ENCODE measurements at places on chromosomes 7 and 10.

- no peak for DNase-seq
Observed at GRCh38 chr10:58579011-58579655, 66.5 kb downstream of the BICC1 start.

DNA sequence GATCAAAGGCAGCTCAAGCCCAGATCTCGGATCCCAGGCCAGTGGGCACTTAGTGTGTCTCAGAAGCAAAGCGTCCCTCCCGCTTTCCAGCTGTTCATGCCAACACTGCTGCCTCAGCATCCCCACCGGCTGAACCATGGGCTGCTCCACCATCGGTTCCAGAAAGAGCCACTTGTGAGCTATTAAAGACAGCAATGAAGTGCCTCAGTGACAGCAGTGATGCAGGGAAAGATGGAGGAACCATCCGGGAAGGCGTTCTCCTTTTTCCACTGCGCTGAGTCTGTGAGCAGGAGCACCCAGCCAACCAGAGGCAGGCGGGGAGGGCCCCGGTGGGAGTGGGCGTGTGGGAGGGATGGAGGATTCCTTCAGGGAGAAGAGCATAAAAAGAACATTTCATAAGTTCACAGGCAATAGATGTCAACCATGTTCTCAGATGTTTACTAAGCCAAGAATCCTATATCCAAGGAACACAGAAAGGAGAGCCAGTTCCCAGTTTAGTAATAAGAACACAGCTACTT, 96.2 kb upstream of the MKI67 start:
- DNase-seq: no peak

- DNase-seq: no peak
Observed at GRCh38 chr10:110446954-110447608, 50.6 kb upstream of the DUSP5 start.

- no peak for DNase-seq
Observed at GRCh38 chr7:49398236-49398635, 375.2 kb upstream of the VWC2 start.

GRCh38 chr10:69629897-69630650, at the start of gene FAM241B:
FAM241B (plus strand) TSS chr10:69630247; CDS start chr10:69631744, 1,497 bp downstream.
- DNase-seq: peak; percentile 83

- no peak for DNase-seq
Observed at GRCh38 chr10:30781670-30782121, 152.1 kb upstream of the LYZL2 start.

GRCh38 chr7:112699725-112700513, 90.3 kb downstream of the TMEM168 start:
- no peak for DNase-seq

- peak; percentile 47 for DNase-seq
Observed at GRCh38 chr10:103692436-103692951, 162.9 kb downstream of the SH3PXD2A start.

DNA sequence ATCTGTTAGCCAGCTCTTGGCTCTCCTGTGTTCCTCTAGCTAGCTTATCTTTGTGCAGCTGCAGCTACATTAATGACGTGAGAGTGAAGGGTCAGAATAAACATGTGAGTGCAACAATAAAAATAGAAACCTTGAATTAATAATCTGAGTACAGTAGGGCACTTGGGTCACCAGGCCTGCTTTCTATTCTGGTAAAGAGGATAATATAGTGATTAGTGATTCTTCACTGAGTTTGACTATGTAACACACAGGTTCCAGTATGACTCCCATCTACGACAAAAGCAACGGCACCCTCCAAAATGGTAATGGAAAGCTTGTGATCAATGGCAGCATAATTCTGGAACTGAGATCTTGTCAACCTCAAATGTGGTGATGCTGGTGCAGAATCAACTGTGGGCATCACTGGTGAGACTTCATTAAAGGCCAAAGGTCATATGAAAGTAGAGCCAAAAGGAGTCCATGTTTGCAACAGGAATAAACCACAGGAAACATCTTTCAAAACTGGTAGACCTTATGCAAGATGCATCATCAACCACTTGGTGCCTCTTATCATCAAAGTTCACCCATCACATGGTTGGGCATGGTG, 77.6 kb downstream of the NRBF2 start:
- DNase-seq: no peak

DNA sequence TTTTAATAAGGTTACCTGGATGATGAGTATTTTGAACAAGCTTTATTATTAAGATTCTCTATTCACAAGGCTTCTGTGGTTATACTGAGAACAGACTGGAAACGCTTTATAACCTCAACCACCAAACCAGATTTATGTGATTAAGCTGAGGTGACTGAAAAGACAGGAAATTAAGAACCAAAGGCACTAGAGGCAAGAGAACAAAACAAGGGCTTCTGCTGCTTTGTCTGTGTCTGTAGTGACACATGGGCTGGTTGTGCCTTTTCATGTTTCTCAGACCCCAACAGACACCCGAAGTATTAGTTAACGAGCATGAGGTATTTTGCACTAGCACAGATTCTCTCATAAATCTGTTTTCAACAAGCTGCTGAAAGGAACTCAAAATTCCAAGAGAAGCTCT, 64.4 kb downstream of the RAPGEF5 start:
- DNase-seq: no peak

DNA sequence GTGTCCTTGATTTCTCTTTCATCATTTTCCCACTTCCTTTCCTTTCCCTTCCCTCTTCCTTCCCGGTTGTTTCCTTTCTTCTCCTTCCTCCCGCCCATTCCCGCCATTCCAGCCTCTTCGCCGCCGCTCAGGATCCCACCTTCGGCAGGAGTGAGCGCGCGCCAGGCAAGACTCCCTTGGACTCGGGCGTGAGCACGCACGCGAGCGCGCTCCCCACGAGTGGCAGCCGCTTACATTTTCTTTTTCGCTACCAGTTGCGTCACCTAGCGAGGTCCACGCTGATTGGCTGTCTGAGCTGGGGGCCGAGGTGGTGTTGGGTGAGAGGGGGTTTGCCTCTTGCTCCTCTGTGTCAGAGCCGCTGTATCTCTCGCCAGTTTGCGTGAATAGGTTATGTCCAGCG, 11.8 kb downstream of the ZAN start:
- no peak for DNase-seq

- no peak for DNase-seq
Observed at GRCh38 chr10:63712717-63713115, 191.5 kb downstream of the REEP3 start.

GRCh38 chr7:138958391-138958956, 22.7 kb downstream of the KIAA1549 start:
- DNase-seq: no peak

DNA sequence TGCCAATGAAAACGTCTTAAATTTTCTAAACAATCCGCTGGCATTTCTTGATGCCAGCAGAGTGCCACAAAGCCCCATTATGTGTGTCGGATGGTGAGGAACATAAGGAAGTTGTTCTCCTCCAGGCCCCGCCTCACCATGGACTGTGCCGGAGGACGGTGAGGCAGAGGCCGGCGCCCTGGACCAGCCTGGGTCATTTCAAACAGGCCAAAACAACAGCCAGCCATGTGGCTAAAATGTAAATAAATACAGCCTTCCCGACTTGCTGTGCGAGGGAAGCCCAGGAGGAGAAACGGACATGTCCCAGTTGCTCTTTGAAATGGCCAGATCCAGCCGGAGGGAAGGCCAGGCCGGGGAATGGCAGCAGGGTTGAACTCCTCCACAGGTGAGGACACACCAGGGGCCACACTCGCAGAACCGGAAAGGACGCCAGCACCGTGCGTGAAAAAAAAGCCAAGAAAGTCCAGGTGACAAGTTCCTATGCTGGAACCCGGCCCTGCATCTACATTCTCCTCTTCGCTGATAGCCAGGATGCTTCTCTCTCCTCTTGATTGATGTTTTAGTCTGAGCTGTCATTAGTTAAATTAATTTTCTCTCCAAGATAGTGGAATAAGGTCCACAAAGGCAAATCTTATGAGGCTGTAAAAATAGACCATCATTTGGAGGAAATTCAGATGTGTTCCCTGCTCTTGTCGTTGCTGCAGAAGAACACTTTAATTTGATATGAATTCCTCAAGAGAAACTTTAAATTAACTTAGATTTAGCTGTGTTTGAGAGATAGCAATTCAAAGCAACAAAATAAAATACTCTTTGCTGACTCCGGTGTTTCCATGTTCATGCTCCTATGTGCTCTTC, 64.6 kb downstream of the EBF3 start:
- DNase-seq: peak; percentile 25

DNA sequence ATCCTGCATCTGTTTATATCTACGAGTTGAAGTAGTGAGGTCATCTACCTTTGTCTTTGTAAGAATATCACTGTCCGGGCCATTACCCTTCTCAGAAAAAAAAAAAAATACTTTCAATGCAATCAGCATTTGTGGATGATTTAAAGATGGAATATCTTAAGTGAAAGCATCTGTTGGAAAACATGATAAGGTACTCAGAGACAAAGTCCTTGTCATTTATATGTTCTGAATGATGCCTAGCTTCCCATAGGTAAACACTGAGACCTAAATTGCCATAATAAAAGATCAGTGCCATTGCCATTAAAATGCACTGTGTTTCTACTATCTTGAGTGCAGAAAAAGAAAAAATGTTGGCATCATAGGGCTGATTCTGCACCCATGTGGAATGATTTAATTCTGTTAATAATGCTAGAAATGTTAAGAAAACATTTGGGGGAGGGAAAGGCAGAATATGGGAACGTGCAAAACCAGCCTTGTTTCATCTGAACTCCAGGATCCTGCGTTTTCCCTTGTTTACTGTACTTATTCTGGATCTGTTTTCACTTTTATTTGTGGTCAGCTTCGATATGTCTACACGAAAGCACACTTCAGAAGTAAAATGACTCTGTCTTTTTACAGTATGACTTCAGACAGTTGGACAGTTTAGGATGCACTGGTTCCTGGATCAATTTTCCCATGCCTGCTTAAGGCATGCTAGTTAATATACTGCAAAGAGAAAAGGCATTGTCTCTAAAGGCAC, 669.8 kb downstream of the SUGCT start:
- no peak for DNase-seq

- DNase-seq: no peak
Observed at GRCh38 chr7:70752794-70753241, 379.1 kb upstream of the GALNT17 start.

DNA sequence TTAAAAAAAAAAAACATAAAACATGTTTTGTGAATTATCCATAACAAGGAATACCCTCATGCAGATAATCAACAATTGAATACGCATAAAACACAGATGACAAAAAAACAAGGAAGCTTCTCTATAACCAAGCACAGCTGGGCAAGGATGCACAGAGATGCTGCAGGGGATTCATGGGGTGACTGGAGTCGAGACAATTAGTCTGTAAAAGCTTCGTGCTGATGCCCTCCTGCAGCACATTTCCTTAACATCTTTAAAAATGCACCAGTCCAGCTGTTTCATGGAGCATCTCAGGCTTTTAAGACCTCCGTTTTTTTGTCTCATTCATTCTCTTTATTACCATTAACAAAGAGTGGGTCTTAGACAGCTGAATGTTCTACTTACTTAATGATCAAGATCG, 794.0 kb upstream of the C7orf33 start:
- no peak for DNase-seq

GRCh38 chr7:43689115-43689514, 40.2 kb downstream of the COA1 start:
- no peak for DNase-seq

- no peak for DNase-seq
Observed at GRCh38 chr10:37992083-37992482, 15.6 kb upstream of the ZNF25 start.

GRCh38 chr10:6537770-6538169, 42.3 kb downstream of the PRKCQ start:
- no peak for DNase-seq

- DNase-seq: no peak
Observed at GRCh38 chr7:22129819-22130580, 184.3 kb upstream of the CDCA7L start.

All from H9 (cell line).